ENCODE measurements at places on chromosomes 6 and 20. TPM values are rescaled to one million over a fixed set of nuclear protein-coding genes. Genes with fewer than 3 reads are reported as not detected.

DNA sequence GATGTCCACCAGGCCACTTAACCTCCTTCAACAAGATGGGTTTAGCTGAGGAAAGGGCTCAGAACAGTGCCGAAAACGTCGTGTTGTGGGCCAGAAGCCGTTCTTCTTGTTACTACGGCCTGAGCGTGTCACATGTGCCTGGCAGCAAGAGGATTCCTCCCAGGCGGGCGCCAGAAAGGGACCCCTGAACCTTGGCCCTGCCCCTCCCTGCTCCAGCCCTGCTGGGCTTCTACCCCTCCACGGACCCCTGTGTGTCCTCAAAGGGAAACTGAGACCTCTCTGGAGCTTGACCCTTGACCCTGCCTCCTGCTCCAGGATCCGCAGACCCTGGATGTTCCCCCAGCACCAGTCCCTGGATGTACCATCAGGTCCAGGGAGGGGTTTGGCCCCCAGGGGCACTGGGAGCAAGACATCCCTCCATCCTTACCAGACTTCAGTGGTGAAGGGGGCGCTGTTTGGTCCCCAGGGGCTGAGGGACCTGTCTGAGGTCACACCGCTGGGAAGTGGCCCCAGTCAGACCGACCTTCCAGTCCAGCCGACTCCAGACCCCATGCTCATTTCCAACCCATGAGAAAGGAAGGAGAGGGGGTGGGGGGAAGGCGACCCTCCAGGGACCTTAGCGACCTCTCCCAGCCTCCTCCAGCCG is 10.1 kb downstream of the HRH3 start:
- no peak for DNase-seq
- H3K4me3 ChIP-seq, result no peak overlapping the region
- H3K27ac ChIP-seq, result no peak overlapping the region
- peaks cover 8% of the 10 kb centered on the region for H3K27me3 ChIP-seq
- peaks cover 7% of the 10 kb centered on the region for H3K4me1 ChIP-seq
- no peaks in the 10 kb centered on the region for H3K36me3 ChIP-seq

DNA sequence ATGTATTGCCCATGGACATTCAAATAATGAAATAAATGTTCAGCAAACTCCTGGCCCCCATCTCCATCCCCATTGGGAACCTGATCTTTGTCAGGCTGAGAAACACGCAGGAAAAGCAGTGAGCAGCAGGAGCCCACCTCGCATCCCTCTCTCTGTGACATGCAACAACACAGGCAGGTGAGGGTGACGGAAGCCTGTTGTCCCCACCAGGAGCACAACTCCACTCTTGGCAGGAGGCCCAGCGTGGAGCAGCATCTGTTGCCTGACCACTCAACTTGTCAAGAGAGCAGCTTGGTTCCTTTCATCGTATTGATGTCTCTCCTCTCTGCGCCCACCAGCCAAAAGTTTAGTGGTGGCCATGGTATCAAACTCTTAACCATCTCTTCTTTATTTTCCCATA is 586.9 kb upstream of the ARID1B start:
- no peak for DNase-seq
- H3K27me3 ChIP-seq, result no peaks in the 10 kb centered on the region
- no peaks in the 10 kb centered on the region for H3K4me1 ChIP-seq
- no peak overlapping the region for H3K27ac ChIP-seq
- H3K4me3 ChIP-seq, result no peak overlapping the region

GRCh38 chr6:33620158-33620855 is 815 bp upstream of the ITPR3 start:
- no peaks in the 10 kb centered on the region for H3K27me3 ChIP-seq
- H3K27ac ChIP-seq, result peak overlapping the region; percentile 87
- H3K36me3 ChIP-seq, result no peaks in the 10 kb centered on the region
- no peak for DNase-seq
- peaks cover 37% of the 10 kb centered on the region for H3K4me1 ChIP-seq

GRCh38 chr6:44495036-44495901 is 107.8 kb downstream of the CDC5L start:
- no peak for DNase-seq
- peaks cover 23% of the 10 kb centered on the region for H3K4me1 ChIP-seq

GRCh38 chr6:105442369-105442768 is 39.5 kb upstream of the PREP start:
- no peak overlapping the region for H3K4me3 ChIP-seq
- no peak for DNase-seq
- peaks cover under 1% of the 10 kb centered on the region for H3K36me3 ChIP-seq
- no peak overlapping the region for H3K27ac ChIP-seq
- H3K4me1 ChIP-seq, result no peaks in the 10 kb centered on the region

GRCh38 chr6:74277777-74278186 is 581.8 kb downstream of the CD109 start:
- peak overlapping the region; percentile 66 for H3K27ac ChIP-seq
- H3K4me1 ChIP-seq, result peaks cover 17% of the 10 kb centered on the region
- peak; percentile 86 for DNase-seq

- H3K4me1 ChIP-seq, result no peaks in the 10 kb centered on the region
- DNase-seq, result no peak
- no peaks in the 10 kb centered on the region for H3K36me3 ChIP-seq
- peaks cover 48% of the 10 kb centered on the region for H3K27me3 ChIP-seq
- no peak overlapping the region for H3K27ac ChIP-seq
These were observed 13.2 kb downstream of the OTOR start for GRCh38 chr20:16761305-16761829.

DNA sequence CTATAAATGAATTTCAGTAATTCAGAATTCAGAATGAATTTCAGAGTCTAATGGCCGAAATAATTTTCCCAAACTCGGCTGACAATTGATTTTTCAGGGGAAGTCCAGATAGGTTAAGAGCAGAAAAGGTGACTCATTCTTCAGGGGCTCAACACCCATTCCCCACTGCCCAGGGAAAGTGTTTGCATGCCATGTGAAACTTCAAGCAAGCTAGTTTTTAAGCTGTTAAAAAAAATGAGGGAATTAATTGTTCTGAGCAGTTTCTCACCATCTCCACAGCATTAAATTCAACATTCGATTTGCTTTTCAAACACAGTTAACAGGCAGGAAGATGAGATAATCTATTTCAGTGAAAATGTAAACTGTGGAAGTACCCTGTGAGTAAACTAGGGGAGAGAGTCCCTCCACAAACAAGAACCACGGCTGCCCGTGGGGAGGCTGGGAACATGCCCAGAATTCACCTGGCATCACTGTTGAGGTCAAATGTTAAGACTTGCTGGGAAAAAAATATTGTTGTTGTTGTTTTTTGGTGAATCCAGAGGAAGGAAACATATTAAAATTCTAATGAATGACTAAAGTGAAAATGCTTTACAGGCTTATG is 650.8 kb upstream of the AGPAT4 start:
- H3K36me3 ChIP-seq, result peaks cover 3% of the 10 kb centered on the region
- H3K4me1 ChIP-seq, result peaks cover 35% of the 10 kb centered on the region
- DNase-seq, result no peak
- no peak overlapping the region for H3K4me3 ChIP-seq
- no peaks in the 10 kb centered on the region for H3K27me3 ChIP-seq
- H3K27ac ChIP-seq, result peak overlapping the region; percentile 19

- no peaks in the 10 kb centered on the region for H3K36me3 ChIP-seq
- DNase-seq, result no peak
- peak overlapping the region; percentile 71 for H3K27ac ChIP-seq
- H3K4me3 ChIP-seq, result no peak overlapping the region
These were observed 142.6 kb downstream of the MRPL14 start for GRCh38 chr6:43984442-43985321.

DNA sequence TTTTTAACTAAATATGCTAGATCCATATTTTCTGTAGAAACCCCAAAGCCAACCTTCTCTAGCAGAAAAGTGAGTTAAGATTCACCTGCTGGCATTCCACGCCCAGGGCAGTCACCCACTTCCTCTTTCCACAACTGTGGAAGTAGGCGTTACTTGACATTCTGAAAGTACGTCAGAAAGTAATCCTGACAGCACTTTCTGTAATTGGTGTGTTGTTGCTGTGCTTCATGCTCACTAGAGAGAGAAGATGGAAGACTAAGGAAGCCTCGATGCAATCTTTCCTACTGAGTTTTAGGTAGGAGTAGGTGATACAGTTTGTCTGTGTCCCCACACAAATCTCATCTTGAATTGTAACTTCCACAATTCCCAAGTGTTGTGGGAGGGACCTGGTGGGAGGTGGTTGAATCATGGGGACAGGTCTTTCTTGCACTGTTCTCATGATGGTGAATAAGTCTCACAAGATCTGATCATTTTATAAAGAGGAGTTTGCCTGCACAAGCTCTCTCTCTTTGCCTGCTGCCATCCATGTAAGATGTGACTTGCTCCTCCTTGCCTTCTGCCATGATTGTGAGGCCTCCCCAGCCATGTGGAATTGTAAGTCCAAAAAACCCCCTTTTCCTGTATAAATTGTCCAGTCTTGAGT is 101.1 kb downstream of the MAP3K7 start:
- no peaks in the 10 kb centered on the region for H3K4me1 ChIP-seq
- DNase-seq, result no peak
- H3K4me3 ChIP-seq, result no peak overlapping the region
- H3K27me3 ChIP-seq, result peaks cover 23% of the 10 kb centered on the region

DNA sequence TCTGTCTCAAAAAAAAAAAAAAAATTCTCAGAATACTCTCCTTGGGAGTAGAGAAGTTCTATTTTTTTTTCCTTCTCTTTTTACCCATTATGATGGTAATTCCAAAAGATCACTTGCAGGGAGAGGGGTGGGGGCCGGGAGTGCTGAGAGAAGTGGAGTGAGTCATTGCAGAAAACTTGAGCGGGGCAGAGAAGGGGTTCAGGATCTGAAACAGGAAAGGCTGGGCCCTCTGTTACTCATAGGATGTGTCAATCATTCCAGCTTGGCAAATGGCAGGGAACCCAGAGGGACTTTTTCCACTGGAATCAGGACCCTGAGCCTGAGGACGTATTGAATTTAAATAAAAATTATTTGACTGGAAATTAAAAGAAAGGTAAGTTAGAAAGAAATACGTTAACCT is 111.4 kb upstream of the ARMC2 start:
- H3K4me1 ChIP-seq, result peaks cover 46% of the 10 kb centered on the region
- peak overlapping the region; percentile 82 for H3K27ac ChIP-seq
- no peaks in the 10 kb centered on the region for H3K36me3 ChIP-seq
- no peaks in the 10 kb centered on the region for H3K27me3 ChIP-seq
- peak overlapping the region; percentile 36 for H3K4me3 ChIP-seq

GRCh38 chr20:2626853-2627541 is 25.4 kb upstream of the NOP56 start:
- no peak overlapping the region for H3K4me3 ChIP-seq
- H3K27me3 ChIP-seq, result peaks cover 24% of the 10 kb centered on the region
- no peaks in the 10 kb centered on the region for H3K4me1 ChIP-seq
- H3K27ac ChIP-seq, result no peak overlapping the region
- no peaks in the 10 kb centered on the region for H3K36me3 ChIP-seq
- DNase-seq, result no peak

GRCh38 chr6:53724501-53724900 is 58.9 kb upstream of the KLHL31 start:
- peaks cover 2% of the 10 kb centered on the region for H3K27me3 ChIP-seq
- H3K36me3 ChIP-seq, result no peaks in the 10 kb centered on the region
- peaks cover 10% of the 10 kb centered on the region for H3K4me1 ChIP-seq
- no peak for DNase-seq
- H3K4me3 ChIP-seq, result no peak overlapping the region
- H3K27ac ChIP-seq, result no peak overlapping the region

DNA sequence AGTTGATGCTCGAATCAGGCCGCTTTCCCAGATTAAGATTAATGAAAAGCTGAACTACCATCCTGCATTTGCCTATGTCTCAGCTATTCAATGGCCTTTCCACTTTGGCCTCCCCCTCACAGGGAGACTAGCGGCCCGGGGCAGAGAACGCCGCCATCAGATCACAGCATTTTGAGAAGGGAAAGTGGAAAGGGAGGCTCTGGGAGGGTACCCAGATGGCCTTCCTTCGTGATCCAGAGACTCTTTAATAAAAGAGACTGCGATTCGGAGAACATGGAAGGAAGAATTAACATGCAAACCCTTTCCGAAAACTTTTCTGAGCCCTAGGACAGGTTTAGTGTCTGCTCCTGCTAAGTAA is 533 bp downstream of the MRPS18A start:
- peak overlapping the region; percentile 96 for H3K27ac ChIP-seq
- no peak for DNase-seq
- H3K4me1 ChIP-seq, result peaks cover 25% of the 10 kb centered on the region
- no peaks in the 10 kb centered on the region for H3K27me3 ChIP-seq
- peaks cover 2% of the 10 kb centered on the region for H3K36me3 ChIP-seq

DNA sequence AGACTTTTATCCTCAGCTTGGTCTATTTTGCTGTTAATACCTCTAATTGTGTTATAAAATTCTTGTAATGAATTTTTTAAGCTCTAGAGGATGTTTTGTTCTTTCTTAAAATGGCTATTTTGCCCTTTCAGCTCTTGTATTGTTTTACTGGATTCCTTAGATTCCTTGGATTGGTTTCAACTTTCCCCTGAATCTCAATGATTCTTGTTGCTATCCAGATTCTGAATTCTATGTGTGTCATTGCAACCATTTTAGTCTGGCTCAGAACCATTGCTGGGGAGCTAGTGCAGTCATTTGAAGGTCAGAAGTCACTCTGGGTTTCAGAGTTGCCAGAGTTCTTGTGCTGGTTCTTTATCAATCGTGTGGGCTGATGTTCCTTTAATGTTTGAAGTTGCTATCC is 37.1 kb downstream of the OTOR start:
- peaks cover 6% of the 10 kb centered on the region for H3K4me1 ChIP-seq
- peaks cover 9% of the 10 kb centered on the region for H3K27me3 ChIP-seq
- no peaks in the 10 kb centered on the region for H3K36me3 ChIP-seq
- H3K4me3 ChIP-seq, result no peak overlapping the region
- H3K27ac ChIP-seq, result no peak overlapping the region
- DNase-seq, result no peak

DNA sequence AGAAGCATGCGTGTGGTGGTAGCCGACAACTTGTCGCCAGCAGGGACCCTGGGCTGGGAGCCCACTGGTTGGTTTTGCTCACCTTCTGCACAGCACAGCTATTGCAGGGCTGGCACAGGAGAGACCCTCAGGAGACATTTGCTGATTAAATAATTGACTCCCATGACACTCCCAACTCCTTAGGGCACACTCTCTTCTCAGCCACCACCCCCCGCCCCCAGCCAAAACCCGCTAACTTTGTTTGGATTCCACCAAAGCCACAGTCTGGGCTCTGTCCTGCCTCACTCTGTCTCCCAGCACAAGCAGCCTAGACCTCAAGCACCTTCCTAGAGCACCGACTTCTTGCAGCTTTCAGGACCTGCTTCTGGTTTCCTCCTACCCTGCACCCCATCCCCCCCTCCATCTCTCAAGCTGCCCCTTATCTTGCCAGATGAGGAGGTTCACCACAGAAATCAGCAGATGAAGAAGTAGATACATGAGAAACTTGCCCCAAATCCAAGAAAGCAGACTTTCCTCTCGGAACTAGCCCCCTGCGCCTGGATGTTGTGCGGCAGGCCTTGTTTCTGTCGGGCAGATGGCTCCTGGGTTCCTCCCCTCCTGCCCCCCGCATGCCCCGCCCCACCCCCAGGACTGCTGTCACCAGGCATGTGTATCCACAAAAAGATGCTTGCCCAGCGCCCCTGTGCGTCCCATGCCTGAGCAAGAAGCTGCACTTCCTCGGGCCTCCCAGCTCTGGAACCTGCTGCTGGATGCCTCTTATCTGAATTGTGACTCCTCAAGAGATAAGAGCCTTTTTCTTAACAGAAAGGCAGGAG is 35.0 kb upstream of the CD93 start:
- no peaks in the 10 kb centered on the region for H3K36me3 ChIP-seq
- no peak for DNase-seq
- H3K27ac ChIP-seq, result no peak overlapping the region
- peaks cover 29% of the 10 kb centered on the region for H3K4me1 ChIP-seq
- no peaks in the 10 kb centered on the region for H3K27me3 ChIP-seq

GRCh38 chr6:26367114-26367513 is 2.1 kb downstream of the BTN3A2 start:
- peaks cover 16% of the 10 kb centered on the region for H3K4me1 ChIP-seq
- H3K27me3 ChIP-seq, result no peaks in the 10 kb centered on the region
- no peak overlapping the region for H3K27ac ChIP-seq
- no peak for DNase-seq
- H3K4me3 ChIP-seq, result no peak overlapping the region

KIAA1586 gene
- total RNA-seq, result 18.1 TPM

ARFRP1 gene
- 46.7 TPM for total RNA-seq

CMTR1 gene
- total RNA-seq, result 45.4 TPM

SYCP2 gene
- total RNA-seq, result 2.1 TPM

SPTLC3 gene
- 5.0 TPM for total RNA-seq

EYS gene
- not detected for total RNA-seq

MGME1 gene
- total RNA-seq, result 40.5 TPM
